ENCODE measurements at places on chromosomes 1 and 21. TPM values are rescaled to one million over a fixed set of nuclear protein-coding genes. Genes with fewer than 3 reads are reported as not detected.

DNA sequence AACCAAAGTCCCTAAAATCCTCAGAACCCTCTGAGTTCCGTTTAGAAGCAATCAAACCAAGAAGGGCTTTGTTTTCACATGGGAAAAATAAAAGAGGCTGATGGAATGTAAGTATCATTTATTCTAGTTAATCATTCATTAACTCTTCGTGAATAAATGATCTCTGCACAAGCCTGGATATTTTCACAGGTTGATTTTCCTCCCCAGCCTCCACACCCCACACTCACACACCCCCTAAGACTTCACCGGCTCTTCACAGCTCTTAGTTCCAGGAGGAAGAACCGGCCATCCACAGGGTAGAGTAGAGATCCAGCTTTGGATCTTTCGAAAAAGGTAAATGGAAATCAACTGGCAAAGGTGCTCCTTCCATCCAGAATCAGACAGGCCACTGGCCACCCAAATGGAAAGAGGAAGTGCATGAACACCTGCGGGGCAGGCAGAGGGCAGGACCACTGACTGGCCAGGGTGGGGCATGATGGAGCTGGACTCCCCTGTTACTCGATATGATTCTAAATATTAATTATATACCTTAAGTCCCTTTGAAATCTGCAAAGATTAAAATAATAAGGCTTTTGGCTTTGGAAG is 10.0 kb downstream of the C1orf198 start:
- no peak for DNase-seq

The ODR4 gene
- total RNA-seq: 11.0 TPM

The OR2W3 gene
- total RNA-seq: not detected

The RAB42 gene
- 3.7 TPM for total RNA-seq

DNA sequence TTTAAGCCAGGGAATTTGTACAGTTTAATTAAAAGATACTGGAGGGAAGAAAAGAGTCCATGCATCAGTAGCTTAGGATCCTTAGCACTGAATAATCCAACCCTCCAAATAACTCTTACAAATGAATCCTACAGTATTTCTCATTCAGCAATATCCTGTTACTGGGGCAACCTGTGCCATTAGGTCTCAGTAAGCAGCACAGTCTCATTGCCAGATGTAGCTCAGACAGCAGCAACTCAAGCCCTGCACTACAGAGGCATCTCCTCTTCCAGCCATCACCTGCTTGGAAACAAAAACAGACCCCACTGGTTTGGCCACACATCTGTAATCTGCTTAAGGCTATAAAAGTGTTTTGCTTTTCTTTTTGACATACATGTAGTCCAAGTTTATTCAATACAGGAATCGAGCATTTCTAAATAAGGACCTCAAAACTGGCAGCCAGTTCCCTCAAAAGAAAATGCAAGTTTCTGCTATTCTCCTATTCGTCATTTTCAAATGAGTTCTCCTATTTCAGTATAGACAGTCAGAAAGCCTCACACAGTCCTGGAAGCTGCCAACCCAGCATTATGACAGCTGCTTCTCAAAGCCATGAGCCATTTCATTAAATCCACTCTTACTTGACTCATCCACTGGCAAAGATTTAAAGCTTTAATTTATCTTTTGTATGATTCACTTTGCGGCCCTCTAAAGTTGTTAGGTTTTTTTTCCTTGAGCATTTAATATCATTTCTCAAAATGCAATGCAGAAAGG is 129.0 kb downstream of the APP start:
- no peak for DNase-seq

DNA sequence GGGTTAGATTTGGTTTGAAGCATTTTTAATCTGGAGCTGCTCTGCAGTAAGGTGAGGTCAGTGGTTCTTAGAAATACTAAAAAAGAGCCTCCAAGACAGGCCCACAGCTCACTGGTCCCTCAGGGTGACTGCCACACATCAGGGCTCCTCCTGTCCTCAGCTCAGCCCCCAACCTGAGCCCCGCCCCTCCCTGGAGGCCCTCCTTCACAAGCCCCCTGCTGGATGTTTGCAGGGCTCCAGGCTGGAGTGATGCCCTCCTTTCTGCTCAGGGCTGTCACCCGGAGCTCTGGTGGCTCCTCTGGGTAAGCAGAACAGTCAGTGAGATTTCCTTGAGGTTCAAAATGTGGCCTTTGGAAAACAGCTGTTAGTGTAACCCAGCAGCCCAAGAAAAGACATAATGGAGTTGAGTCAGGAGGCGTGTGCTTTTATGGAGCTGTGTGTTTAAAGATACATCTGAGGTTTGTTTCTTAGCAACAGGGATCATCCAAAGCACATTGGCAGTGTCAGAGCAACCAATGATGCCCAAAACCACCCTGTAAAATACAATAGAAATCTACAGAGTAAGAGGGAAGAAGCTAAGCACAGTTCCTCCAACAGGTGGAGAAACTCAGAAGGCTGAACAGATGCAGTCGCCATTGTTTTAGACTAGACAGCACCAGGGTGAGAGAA is 21.4 kb downstream of the STUM start:
- no peak for DNase-seq

- peak; percentile 25 for DNase-seq
Measured at GRCh38 chr1:44881011-44881632, 38.1 kb upstream of the PTCH2 start.

The BMP8B gene
- 0.56 TPM for total RNA-seq

The SYT2 gene
- total RNA-seq: 0.06 TPM

GRCh38 chr21:15031790-15032357 is 32.9 kb downstream of the NRIP1 start:
- DNase-seq: no peak

DNA sequence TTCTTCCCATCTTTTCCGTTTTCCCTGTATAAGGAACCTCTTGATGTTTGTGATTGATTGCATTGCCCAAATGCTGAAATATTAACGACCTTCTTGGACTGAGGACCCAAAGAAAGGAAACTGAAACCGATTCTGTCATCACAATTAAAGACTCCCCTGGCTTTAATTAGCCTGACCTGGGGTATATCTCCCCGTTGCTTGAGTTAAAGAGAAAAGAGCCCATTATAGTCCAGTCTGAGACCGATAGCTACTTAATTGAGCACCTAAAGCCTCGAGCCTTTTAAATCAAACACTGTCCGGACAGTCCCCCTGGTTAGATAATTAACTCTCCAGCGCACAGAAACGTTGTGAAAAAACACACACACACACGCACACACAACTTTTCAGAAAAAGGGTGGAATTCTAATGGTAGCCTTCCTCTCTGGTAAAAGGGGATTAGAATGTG is 8.0 kb downstream of the LMO4 start:
- DNase-seq: no peak

The FMO2 gene
- total RNA-seq: 65.6 TPM

The HNRNPR gene
- total RNA-seq: 38.0 TPM

The GRIK3 gene
- 0.06 TPM for total RNA-seq

- no peak for DNase-seq
Measured at GRCh38 chr1:67274623-67275325, 32.9 kb upstream of the IL12RB2 start.

DNA sequence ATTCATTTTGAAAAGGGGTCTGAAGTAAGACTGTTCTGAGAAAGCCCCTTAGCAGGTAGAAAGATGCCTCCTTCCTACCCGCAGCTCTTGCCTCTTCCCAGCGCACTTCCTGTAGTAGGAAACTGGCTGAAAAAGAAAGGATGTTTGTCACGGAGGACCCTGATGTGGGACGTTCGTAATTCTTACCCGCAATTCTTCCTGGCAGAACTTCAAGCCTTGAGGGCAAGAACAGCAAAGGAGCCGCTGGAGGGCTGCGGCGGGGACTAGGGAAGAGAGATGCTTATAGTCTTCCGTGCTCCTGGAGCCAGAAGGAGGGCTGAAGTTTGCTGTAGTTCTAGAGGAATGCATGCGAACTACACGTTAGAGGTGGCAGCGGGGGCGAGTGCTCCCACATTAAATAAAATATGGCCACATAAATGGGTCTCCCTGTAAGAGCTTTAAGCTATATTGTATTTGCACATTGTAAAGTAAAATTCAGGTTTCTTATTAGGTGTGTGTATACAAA is 6.3 kb downstream of the C1orf53 start:
- DNase-seq: no peak

DNA sequence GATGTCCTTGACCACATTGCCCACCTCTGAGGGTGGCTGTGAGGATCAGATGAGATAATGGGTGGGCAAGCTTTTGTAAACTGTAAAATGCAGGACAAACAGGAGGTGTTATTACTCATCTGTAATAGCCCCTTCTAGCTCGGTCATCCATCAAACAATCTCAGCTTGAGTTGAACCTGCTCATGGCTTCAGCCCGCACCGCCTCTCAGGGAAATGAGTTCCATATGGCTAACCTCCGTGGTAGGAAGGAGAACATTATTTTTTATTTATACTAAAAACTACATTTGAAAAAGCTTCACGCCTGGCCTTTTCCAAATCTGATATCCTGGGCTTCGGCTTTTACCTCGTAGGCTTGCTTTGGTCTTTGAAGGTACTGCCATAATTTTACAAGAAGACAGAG is 116.2 kb upstream of the USP24 start:
- no peak for DNase-seq

DNA sequence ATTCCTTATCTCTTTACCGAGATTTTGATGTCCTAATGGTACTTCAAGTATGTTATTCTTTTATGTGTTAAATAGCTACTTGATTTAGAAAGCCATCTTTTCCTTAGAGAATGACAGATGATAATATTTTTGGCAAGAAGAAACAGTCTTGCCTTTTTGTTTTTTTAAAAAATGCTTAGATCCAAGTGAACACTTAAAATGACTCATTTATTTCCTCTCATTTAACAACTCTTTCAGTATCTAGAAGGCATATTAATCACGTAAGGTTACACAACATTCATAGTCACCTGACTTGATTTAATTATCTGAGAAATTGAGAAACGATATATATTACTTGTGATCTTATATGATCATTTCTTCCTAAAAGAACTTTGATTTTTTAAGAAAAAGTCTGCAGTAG is 52.4 kb downstream of the SUCO start:
- DNase-seq: no peak

DNA sequence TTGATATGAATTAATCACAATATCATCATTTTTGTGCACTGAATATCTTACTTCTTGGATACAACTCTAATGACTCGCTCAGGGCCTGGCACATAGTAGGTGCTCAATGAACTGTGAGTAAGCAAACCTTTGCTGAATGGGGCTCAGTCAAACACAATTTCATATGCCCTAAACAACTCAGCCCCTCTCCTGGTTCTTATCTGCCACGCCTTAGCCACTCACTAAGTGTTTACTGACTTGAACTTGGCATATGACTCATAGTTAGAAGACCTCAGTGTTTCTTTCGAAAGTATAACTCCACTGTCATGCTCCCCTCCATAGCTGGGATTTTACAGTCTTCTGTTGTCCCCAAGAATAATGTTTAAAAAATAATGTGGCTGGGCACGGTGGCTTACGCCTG is 4.8 kb upstream of the IFNLR1 start:
- DNase-seq: no peak

DNA sequence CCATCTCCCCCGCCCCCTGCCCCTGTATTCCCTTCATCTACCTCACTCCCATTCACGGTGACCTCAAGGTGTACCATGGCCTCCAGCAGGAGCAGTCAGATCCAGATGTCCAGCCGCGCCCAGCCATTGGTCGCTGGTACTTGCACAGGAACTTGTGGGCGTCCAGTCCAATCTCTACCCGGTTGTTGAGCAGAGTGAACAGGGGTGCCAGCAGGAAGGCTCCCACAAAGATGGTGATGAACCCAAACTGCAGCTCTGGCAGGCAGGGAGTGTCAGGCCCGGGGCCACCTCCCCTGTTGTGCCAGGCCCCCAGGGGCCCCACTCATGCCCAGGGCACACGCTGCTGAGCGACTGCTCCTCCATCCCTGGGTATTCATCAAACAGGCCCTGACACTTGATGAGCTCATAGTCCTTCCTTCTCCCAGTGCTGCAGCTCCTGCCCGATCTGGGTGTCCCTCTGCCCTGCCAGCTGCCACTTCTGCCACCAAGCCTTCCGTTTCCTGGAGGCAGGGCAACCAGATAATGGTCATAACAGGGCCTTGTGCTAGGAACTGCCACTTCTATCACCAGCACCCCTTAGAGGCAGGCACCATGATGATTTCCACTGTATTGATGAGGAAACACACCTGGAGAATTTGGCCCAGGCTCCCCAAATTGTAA is 5.7 kb upstream of the ARHGEF19 start:
- DNase-seq: no peak

DNA sequence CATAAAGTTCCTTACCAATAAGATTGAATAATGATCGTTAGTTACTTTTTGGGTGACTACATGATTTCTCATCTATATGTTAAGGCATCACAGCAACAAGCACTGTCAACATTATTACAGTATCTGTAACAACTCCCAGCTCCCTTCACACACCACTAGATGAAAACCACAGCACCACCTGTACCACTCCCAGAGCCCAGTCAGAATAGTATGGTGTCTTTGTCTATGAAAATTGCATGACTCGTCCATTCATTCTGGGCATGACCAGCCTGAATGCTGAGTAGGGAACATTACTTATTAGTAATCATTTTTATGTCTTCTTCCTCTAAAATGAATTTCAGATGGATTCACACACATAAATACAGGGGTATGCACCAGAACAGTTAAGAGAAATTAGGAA is 7.0 kb downstream of the OLFML2B start:
- no peak for DNase-seq

GRCh38 chr21:33157303-33157702 is 72.4 kb upstream of the IFNAR2 start:
- DNase-seq: no peak

DNA sequence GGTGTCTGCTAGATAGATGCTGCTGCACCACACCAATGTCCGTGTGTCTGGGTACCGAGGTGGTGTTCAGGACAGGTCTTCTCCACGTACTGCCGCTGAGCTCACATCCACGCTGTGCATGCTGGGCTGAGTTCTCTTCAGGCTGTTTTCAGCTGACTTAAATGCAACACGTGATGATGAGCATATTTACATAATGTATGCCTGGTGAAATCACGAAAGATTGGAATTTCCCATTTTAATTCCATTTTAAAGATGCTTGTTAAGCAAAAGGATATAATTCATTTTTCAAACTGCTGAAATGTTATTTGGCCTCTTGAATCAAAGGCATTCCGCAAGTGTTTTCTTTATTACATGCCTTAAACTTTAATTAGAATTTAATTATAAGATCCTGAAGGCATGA is 107.9 kb downstream of the FGGY start:
- DNase-seq: no peak

The TBX19 gene
- total RNA-seq: 0.31 TPM

The AMY1C gene
- not detected for total RNA-seq

All from heart left ventricle (tissue), 16 donors.